ENCODE measurements at places on chromosomes 16 and 17.

DNA sequence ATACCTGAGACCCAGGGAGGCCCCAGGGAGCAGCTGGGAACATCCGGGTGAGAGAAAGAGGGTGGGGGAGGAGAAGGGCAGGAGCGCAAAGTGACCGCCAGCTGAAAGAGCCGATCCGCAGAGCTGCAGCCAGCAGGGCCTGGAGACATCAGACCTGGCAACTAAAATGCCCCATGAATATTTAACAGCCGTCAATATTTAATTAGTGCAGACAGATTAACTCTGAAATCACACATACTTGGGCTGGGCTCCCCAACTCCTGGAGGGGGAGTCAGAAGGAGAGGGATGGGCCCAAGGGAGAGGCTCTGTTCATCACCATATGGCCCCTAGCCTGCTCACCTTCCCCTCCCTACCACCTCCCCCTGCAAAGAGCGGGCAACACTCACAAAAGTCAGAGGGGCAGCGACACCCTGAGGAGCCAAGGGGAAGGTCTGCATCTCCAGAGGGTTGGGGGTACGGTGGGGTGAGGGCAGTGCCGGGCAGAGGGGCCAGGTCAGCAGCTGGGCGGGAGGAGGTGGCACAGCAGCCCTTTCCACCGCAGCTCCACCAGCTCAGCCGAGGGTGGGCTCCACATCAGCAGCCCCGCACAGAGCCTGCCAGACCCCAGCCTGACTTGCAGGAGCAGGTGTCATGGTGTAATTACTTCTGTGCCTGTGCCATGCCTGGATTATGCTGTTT is 61.9 kb upstream of the CCL1 start:
- DNase-seq: no peak

DNA sequence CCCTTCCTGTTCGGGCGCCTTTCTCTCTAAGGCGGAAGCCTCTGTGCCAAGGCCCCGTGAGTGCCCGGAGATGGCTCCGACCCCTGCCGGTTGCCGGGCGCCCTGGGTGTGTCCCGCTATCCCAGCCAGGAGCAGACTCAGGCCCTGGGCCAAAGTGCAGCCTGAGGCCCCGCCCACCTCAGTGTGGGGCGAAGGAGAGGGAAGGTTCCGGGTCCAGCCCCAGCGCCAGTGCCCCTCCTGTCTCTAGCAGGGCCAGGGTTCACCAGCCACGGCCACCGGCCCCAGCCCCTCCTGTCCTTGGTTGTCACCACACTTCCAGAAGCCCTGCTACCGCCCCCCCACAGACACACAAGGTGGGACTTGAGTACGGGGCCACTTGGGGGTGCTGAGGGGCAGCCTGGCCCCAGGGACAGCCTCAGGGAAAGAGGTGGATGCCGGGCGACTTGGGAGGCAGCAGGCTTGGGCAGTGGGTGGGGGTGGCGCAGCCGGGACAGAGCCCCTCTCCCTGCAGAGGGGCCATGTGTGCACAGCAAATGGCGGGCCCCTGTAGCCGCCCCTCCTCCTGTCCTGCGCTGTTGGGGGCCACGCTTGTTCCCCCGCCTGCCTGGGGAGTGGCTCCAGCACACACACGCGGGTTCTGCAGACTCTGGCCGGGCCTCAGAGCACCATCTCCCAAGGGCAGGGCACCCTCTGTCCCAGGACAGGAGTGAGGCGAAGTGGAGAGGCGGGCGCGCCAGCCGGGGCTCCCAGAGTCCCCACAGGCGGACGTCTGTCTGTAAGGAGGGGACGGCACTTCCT is 6.0 kb downstream of the C1QTNF8 start:
- DNase-seq: no peak

DNA sequence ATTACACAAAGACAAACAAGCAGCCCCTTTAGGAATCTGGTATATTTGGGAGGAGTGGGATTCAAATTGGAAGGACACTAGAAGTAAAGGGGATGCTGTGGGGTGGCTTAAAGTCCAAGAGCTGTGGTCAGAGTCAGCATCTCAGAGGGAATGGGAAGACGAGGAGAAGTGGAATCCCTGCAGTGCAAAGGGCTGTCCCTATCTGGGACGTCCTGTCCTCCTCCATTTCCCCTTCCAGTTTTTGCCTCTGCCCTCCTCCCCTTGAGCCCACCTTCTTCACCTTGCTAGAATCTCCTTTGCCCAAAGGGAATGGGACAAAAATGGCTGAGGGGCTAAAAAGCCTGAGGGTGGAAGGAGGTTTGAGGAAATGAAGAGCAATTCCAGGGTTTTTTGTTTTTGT is 4.2 kb upstream of the PLXDC1 start:
- DNase-seq: no peak

GRCh38 chr17:17836818-17837379 is at the start of gene SREBF1:
SREBF1 (minus strand) TSS chr17:17836986; CDS start chr17:17836817, 169 bp downstream.
- DNase-seq: no peak

DNA sequence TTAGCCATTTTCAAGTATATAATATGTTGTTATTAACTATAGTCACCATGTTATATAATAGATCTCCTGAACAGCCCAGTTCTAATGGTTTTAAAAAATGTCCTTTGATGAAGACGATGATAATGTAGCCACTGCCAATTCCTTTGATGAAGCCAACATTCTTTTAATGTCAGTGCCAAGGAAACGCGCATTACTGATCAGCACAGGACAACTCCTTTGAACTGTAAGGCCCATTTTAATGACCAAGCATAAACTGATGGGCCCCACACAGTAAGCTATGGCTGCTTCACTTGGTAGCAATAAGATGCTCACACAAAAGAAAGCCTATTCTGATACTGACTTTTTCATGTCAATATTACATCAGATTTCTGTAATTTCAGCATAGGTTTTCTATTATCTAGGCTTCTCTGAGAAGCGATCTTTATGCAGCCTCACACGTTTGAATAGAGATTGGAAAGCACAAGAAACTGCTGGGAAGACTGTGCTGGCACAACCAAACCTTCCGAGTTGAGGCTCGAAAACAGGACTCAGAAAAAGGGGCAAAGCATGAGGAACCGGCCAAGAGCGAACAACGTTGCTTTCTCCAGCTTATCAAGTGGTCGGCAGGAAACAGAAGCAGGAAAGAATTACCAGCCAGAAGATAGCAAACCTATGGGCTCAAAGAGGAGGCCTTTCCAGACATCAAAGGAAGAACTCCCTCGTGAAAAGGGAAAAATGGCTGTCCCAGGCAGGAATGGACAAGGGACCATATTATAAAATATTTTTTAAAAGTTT is 19.4 kb downstream of the ERN1 start:
- no peak for DNase-seq

DNA sequence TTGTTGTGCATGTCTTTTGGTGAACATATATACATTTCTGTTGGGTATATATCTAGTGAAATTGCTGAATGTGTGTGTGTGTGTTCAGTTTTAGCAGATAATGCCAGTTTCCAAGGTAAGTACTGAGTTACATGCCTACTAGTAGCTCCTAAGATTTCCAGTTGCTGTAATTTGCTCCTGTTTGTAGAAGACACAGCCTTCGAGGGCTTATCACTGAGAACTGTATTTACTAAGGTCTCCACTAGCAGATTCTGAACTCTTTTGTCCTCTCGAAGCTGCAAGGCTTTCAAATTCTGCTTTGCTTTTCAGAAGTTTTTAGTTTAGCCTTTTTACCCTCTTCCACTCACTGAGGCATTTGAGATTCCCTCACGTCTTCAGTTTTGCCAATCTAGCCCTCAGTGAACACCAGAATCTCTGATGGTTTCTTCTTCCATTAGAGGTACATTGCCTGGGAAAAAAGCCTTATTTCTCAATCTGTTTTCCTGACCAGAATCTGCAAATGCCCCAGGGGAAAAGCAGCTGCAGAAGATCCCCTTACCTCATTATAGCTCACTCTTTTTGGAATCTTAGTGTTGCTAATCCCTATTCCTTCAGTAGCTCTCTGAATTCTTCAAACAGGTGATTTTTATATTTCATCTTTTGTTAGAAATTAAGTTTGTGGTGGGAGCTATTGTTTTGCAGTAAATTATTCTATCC is 52.9 kb downstream of the NF1 start:
- DNase-seq: no peak

- no peak for DNase-seq
Measured at GRCh38 chr17:64356304-64356686, 34.4 kb downstream of the PECAM1 start.

DNA sequence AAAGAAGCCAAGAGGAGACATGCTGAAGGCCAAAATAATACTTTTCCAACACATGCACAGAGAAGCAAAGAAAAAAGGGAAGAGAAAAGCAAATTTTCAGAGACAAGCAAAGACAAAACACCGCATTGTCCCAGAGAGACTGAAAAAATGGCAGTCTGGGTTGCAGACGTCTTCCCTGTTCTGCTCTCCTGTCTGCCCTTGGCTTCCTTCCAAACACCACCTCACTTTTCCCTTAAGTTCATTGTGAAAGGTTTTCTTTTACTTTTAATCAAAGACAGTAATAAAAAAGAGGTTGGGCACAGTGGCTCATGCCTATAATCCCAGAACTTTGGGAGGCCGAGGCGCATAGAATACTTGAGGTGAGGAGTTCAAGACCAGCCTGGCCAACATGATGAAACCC is 21.2 kb upstream of the VAT1L start:
- no peak for DNase-seq

- DNase-seq: no peak
Measured at GRCh38 chr17:46943501-46944393, 20.8 kb downstream of the GOSR2 start.

DNA sequence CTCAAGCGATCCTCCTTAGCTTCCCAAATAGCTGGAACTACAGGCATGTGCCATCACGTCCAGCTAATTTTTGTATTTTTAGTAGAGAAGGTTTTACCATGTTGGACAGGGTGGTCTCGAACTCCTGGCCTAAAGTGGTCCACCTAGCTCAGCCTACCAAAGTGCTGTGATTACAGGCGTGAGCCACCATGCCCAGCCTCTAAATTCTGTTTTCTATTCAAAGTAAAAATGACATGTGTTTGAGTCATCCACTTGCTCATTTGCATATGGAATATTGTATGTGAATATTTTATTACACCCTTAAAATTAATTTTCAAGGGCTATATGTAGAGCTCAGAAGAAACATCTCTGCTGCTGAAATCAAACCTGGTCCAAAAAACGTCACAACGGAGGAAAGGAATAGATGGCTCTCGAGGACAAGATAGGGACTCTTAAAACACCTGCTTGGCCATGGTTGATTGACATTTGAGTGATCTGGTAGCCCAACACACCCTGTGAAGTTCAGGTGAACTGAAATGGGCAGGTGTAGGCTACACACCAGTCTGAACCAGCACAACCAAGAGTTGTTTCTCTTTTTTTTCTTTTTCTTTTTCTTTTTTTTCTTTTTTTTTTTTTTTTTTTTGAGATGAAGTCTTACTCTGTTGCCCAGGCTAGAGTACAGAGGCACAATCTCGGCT is 51.1 kb downstream of the SF3B3 start:
- DNase-seq: no peak

DNA sequence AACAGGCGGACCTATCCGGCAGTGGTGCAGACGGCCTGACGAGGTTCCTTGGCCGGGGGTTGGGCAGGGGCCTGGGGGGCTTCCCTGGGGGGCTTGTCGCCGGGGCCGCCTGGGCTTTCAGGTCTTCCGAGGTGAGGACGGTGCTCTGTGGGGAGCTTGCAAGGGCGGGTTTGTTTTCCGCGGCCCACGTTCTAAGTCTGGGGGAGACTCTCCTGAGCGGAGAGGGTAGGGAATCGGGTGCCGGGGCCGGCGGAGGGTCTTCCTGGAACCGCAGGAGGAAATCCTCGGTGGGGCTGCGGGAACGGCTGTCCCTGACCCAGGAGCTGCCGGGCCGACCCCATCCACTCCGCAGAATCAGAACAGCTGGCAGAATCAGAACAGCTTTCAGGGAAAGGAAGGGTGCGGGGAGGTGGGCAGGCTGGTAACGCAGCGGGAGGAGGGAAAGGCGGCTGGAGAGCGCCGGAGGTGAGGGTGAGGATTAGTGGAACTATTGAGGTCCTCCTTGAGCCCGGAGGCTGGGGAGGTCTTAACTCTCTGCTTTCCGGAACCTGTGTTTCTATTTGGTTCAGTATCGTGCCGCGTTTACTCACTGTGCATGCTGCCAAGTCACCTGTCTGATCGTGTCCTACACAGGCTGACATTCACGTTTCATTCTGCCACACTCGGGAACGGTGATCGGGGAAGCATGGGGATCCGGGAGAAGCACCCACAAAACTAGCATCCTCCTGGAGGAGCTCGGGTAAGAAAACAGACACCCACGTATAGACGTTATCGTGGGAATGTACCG is 28.9 kb downstream of the CPSF4L start:
- DNase-seq: no peak

DNA sequence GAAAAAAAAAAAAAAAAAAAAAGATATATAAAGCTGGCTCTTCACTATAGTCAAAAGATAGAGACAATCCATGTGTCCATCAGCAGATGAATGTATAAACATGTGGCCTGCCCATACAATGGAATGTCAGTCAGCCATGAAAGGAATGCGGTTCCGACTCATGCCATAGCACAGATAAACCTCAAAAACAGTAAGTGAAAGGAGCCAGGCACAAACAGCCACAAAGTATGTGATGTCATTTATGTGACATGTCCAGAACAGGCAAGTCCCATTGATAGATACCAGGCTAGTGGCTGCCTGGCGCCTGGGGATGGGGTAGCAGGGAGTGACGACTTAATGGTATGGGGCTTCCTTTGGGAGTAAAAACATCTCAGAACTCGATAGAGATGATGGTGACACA is 155.7 kb downstream of the CMIP start:
- DNase-seq: no peak

- DNase-seq: no peak
Measured at GRCh38 chr17:50452630-50453300, 15.9 kb downstream of the CHAD start.

- no peak for DNase-seq
Measured at GRCh38 chr17:49483599-49484509, 11.2 kb upstream of the NGFR start.

GRCh38 chr17:283911-284675 is 68.5 kb downstream of the RPH3AL start:
- no peak for DNase-seq

- DNase-seq: peak; percentile 55
Measured at GRCh38 chr17:56125830-56126819, 27.1 kb upstream of the ANKFN1 start.

- no peak for DNase-seq
Measured at GRCh38 chr16:3045758-3046640, at the start of gene MMP25. MMP25 (plus strand) TSS chr16:3046561; CDS start chr16:3046918, 357 bp downstream.

- DNase-seq: no peak
Measured at GRCh38 chr17:31321481-31321880, at the start of gene EVI2A. EVI2A (minus strand) TSS chr17:31321622; CDS start chr17:31319013, 2,609 bp downstream.

All from NCI-H1694 (cell line).